ENCODE measurements at places on chromosomes 12 and 14. TPM values are rescaled to one million over a fixed set of nuclear protein-coding genes. Genes with fewer than 3 reads are reported as not detected.

Gene KCNK10
- total RNA-seq: 0.01 TPM

Gene DPPA3
- total RNA-seq: not detected

Gene HNF1A
- total RNA-seq: 2.8 TPM

Gene LUM
- 0.29 TPM for total RNA-seq

Gene NOVA1
- total RNA-seq: 4.2 TPM

Gene CRIP2
- 185 TPM for total RNA-seq

Gene TPPP2
- not detected for total RNA-seq

Gene OR9K2
- total RNA-seq: not detected

Gene ITGA7
- total RNA-seq: 0.90 TPM

Gene SLCO1B1
- 0.38 TPM for total RNA-seq

Gene SYCP3
- 0.08 TPM for total RNA-seq

Gene DHRS2
- total RNA-seq: 6.0 TPM

Gene CISTR
- not detected for total RNA-seq

Gene SLC17A8
- total RNA-seq: not detected

Gene GALNT9
- total RNA-seq: 4.0 TPM

Gene AMDHD1
- 2.3 TPM for total RNA-seq

Gene NTF3
- total RNA-seq: not detected

Gene ACSS3
- total RNA-seq: not detected

Gene HOXC9
- 14.7 TPM for total RNA-seq

Gene GDF11
- total RNA-seq: 3.9 TPM

Gene KLHL28
- 8.5 TPM for total RNA-seq

Gene SDSL
- 25.9 TPM for total RNA-seq

Gene TAS2R42
- total RNA-seq: not detected

Gene LRTM2
- total RNA-seq: 0.05 TPM

Gene LRRIQ1
- 1.0 TPM for total RNA-seq
